HFFc6 (cell line): ENCODE measurements at places on chromosomes 2 and 18.

GRCh38 chr2:28528206-28528605, 32.3 kb downstream of the PLB1 start:
- DNase-seq, result no peak

DNA sequence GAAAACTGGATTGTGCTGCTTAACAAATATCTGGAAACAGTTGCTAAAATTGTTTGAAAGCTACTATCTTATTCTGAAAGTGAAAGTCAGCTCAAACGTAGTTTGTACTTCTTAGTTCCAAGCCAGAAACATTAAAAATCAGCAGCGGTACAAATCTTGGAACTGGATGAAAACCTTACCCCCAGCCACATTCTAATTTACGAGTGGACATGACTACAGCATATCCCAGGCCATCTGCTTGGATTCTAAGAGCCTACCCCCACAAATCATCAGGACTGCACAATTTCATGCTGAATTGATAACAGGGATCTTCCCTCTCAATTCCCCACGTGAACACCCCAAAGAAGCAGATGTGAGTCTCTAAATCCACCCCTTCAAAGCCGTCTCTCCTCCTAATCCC, 158.7 kb upstream of the NCKAP5 start:
- DNase-seq, result no peak

DNA sequence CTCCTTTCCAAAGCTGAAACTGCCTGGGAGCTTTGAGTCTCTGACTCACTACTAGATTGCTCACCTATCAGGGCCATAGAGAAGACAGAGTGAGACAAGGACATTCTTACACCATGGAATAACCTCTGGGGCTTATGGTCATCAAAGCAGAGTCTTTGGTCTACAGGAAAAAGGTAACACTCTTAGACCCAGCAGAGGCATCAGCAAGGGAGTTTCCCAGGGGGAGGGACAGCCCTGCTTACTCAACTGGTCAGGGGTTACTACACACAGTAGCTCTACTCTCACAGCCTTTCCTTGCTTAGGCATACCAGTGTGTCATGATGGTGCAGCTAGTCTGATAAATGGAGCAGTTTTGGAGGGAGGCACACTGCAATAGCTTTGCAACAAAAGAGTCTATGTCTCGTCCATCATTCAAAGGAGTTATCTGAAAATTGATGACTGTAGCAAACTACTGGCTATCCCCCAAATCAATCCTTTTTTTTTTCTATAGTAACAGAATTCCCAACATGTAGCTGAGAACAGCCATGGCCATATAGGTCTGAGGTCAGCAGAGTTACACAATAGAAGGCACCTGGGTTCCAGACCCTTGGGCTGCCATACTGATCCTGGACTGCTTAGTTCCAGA, 22.4 kb upstream of the CD28 start:
- DNase-seq, result peak; percentile 72

GRCh38 chr2:33477473-33478468, 1.3 kb downstream of the RASGRP3 start:
- no peak for DNase-seq

DNA sequence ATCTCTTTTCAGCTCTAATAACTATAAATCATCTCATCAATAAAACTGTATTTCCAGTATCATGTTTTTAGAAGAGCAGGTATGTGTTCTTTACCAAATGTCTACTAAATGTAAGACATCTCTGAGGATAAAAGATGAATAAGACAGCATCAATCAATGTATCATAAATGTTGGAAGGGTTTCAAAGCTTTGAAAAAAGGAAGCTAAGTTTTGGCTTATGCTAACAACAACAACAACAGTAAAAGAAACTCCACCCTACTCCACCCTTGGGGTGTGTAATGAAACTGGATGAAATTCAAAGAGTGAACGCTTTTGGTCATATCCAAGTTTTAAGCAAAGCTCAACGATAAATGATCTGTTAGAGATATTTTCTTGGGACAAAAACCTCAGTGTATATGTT, 17.1 kb downstream of the PRKD3 start:
- no peak for DNase-seq

GRCh38 chr18:75654386-75654785, 226.9 kb upstream of the SMIM21 start:
- DNase-seq, result no peak

DNA sequence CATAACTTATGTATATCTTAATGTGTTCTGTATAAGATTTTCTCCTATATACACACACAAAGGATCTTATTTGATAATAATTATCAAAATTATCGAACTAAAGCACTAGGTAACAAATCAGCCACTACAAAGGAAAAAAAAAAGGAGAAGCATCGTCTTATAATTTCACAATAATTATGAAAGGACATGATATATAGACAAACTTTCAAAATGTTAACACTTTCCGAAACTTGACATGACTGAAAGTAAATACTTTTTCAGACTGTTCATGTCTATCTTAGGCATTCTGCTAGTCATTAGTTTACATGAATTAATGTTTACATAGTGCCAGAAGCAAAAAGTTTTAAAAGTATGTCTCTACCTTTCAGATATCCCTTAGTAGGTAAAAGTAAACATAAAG, 7.3 kb upstream of the NR4A2 start:
- no peak for DNase-seq

GRCh38 chr2:143840601-143841000, 679.3 kb downstream of the ZEB2 start:
- DNase-seq, result no peak

DNA sequence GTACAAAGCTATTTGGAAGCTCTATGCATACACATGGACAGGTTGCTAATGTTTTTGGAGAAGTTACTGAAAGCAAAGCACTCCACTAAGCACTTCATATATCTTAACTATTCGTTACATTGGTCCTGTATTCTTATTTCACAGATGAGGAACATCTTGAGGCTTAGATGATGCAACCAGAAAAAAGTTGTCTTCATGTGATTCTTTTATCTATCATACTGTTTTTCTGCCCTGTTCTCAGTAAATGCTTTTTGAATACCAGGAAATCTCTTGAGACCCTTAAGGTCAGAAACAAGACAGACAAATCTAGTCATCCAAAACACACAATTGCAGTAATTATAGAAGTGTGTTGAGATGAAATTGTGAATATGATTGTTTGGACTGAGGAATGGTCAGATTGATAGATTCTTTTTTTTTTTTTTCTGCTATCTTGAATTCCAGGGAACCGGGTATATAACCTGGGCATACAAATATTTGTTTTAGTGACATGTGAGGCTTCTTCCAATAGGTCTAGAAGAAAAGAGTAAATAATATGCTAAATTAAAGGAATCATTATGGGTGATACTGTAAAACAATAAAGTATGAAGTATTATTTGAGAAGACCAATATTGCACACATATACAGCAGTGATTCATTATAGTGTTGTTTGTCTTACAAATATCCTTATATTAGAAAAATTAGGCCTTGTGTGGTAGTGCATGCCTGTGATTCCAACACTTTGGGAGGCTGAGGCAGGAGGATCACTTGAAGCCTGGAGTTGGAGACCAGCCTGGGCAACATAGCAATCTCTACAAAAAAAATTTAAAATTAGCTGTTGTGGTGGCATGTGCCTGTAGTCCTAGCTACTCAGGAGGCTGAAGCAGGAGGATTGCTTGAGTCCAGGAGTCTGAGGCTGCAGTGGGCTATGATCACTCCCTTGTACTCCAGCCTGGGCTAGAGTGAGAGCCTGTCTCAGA, 33.7 kb downstream of the EHBP1 start:
- no peak for DNase-seq

- DNase-seq, result no peak
These were observed 15.4 kb upstream of the RMC1 start for GRCh38 chr18:23487738-23488570.

DNA sequence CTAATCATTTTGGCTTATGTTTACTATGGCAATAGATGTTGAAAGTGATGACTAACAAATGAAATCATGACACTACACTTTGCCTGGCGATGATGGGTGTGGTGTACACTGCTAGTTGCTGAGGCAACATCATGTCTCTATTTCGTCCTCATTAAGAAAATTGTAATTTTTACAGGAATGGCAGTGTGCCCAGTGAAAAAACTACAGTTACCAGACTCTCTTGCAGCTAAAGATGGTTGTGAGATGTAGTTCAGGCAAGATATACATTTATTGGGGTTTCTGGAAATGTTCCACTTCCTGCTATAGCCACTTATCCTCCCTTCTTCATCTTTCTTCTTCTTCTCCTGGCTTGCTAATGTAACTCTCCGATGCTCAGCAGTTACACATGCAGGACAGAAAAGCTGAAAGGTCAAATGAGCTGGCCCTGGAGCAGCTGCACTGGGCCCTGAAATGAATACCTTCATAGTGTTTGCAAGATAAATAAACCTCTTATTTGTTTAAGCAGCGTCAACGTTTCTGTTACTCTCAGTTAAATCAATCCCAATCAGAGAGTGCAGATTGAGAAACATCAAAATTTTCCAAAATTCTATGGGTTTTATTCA, 46.0 kb downstream of the SOCS6 start:
- peak; percentile 12 for DNase-seq

- no peak for DNase-seq
These were observed 296.8 kb upstream of the ZNF521 start for GRCh38 chr18:25648716-25649260.

DNA sequence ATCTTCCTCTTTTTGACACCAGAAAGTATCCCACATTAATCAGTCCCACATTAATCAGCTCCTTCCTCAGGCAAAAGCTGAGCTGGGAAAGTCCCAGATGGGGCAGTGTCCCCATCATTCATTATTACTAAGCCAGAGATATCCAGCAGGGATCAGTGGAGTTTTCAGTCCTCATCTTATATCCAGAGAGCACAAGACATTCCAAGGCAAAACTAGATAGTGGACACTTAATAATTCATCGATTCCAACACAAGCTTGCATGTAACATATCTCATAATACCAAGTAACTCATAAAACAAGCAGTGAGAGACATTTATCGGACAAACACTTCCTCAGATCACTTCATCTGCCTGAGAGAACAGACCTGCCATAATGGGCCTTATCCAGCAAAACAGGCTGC, 53.1 kb downstream of the MCFD2 start:
- DNase-seq, result no peak

- no peak for DNase-seq
These were observed 14.4 kb downstream of the PIEZO2 start for GRCh38 chr18:11134940-11135339.

DNA sequence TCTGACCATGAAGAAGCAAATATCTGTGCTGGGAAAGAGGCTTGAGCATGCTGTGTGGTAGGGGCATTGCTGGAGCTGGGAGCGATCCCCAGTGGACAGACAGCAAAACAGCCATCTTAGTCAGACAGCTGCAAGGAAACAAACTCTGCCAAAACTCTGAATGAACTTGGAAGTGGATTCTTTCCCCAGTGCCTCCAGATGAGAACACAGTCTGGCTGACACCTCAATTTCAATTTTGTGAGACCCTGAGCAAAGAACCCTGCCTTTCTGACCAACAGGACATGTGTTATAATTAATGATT, 23.2 kb upstream of the FAP start:
- DNase-seq, result no peak

DNA sequence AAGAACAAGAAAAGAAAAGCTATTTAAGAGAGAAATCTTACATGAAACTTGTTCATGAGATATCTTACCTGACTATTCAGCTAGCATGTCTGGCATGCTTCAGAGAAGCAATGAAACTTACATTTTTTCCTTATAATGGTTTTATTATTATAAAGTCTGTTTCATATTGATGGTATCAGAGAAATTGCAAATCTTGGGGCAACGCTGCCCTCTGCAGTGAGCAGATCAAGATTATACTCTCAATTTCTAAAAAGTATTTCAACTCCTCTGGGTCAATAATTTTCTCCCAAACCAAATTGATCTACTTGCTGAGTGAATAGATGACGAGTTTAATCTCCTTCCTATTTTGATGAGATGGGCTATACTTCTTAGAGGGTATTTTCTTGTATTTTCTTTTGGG, 235.6 kb downstream of the NUP35 start:
- no peak for DNase-seq

GRCh38 chr2:212265777-212266176, 272.8 kb downstream of the ERBB4 start:
- no peak for DNase-seq

GRCh38 chr2:176934869-176935415, 277.7 kb upstream of the HNRNPA3 start:
- DNase-seq, result no peak

- DNase-seq, result no peak
These were observed 127.6 kb downstream of the ALPK2 start for GRCh38 chr18:58501066-58501896.

GRCh38 chr2:28362991-28363521, 29.6 kb upstream of the FOSL2 start:
- DNase-seq, result no peak

DNA sequence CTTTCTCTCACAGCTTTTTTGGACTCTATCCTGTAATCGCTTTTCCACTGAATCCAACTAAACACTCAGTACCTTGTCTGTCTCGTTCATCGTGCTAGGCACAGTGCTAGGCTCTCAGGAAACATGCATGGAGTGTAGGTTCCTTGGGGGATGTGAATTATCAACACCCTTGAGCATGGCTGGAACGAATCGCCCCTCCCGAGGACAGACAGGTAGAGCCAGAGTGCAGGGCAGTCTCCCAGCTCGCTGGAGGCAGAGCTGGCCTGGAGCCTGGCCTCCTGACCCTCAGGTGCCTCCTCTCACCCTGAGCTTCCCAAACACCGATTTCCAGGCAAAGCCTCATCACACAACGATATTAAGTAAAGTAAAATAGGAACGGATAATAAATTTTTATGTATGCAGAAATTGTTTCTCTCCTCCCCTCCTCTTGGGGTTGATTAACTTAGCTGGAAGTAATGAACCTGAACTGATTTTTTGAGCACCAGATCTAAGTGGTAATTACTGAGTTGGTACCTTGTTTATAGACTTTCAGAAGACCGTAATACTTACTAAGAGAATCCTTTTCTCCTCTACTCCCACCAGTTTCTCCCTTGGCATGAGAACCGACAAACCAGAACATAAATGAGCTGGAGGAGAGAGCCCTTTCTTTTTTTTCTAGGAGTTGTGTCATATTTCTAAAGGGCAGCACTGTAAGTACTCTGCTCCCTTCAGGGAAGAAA, 90.5 kb downstream of the MSH2 start:
- DNase-seq, result no peak

GRCh38 chr2:23859983-23860382, 66.9 kb downstream of the ATAD2B start:
- peak; percentile 32 for DNase-seq

GRCh38 chr2:198596985-198597384, 792.6 kb downstream of the PLCL1 start:
- DNase-seq, result no peak

- no peak for DNase-seq
These were observed 159.4 kb downstream of the DYSF start for GRCh38 chr2:71612581-71613402.

- DNase-seq, result peak; percentile 60
These were observed 200.4 kb downstream of the INO80D start for GRCh38 chr2:205885492-205886099.

GRCh38 chr2:175872721-175873120, 129.3 kb downstream of the LNPK start:
- peak; percentile 71 for DNase-seq
